Lung (tissue), 17 donors: ENCODE measurements at places on chromosomes 7 and 10. TPM values are rescaled to one million over a fixed set of nuclear protein-coding genes. Genes with fewer than 3 reads are reported as not detected.

The NKX1-2 gene
- not detected for polyA plus RNA-seq

The OR2A1 gene
- 0.18 TPM for polyA plus RNA-seq

The NANOS1 gene
- 1.4 TPM for polyA plus RNA-seq

- no peaks in the 10 kb centered on the region for H3K4me1 ChIP-seq
- H3K36me3 ChIP-seq, result no peaks in the 10 kb centered on the region
- DNase-seq, result no peak
- H3K4me3 ChIP-seq, result no peak overlapping the region
Observed at GRCh38 chr7:136877990-136878389, 9.5 kb downstream of the CHRM2 start.

DNA sequence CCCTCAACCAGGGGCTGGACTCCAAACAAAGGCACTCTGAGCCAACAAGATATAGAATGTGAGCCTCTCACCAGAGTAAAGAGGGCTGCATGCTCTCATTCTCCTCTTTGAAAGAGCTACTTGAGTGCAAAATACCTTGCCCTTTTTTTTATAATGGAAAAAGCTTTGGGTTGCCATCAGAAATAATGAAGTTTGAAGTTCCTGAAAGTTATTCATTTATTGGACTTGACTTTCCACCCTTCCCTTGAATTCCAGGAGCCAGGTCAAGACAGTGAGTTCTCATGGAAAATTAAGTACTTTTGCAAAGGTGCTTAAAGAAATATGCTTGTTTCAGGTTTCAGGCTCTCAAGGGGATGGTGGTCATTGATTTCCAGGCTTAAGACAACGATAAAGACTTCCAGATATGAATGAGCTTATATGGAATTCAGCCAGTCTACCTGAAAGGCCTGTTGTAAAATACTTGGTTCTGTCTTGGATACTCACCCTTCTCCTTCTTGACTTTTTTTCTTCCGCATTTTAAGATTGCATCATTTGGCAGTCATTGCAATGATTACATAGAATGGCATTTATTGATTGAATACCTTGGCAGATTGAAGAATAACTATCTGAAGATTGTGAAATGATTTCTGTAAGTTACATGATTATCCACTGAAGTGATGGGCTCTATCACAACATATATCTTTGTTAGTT is 696.4 kb downstream of the INHBA start:
- DNase-seq, result no peak
- H3K36me3 ChIP-seq, result no peaks in the 10 kb centered on the region
- H3K4me1 ChIP-seq, result no peaks in the 10 kb centered on the region
- H3K27me3 ChIP-seq, result no peaks in the 10 kb centered on the region
- no peak overlapping the region for H3K27ac ChIP-seq

DNA sequence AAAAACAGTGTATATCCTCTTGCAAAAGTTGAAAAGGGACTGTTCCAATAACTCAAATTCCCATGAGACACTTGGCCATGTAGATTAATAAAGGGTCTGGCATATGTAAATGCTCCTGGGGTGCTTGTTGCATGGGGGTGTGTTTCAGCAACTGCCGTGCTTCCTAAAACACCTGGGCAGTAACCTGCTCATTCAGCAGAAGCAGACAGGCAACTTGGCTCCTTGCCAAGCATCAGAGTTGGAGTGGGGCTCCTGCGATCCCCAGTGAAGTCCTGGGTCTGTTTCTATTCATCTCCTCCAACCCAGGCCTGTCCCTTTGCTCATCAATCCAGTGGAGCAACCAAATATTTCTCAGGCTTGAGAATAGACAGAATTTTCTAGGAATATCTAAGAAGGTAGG is 42.2 kb upstream of the ADAM12 start:
- H3K27me3 ChIP-seq, result peaks cover 2% of the 10 kb centered on the region
- H3K4me1 ChIP-seq, result no peaks in the 10 kb centered on the region
- DNase-seq, result no peak
- H3K27ac ChIP-seq, result no peak overlapping the region
- H3K4me3 ChIP-seq, result no peak overlapping the region

DNA sequence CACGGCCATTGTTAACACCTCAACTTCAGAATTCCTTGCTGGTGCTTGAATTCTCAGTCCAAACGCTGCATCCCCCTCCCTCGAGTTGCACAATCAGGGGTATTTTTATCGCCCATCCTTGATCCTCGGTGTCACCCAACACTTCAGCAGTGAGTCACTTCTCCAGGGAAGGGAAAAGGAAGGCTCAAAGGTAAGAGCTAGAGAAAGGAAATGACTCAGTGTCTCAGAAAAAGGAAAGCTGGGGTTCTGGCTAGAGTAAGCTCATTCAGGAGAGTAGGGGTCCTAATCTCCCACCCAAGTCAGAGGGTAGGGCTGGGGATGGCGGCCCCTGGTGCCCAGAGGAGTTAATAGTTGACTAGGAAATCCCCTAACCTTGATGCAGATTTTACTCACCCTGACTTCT is 39.8 kb upstream of the TRIM8 start:
- peaks cover 21% of the 10 kb centered on the region for H3K4me1 ChIP-seq
- H3K4me3 ChIP-seq, result no peak overlapping the region
- no peaks in the 10 kb centered on the region for H3K27me3 ChIP-seq
- peaks cover 12% of the 10 kb centered on the region for H3K36me3 ChIP-seq
- no peak for DNase-seq

DNA sequence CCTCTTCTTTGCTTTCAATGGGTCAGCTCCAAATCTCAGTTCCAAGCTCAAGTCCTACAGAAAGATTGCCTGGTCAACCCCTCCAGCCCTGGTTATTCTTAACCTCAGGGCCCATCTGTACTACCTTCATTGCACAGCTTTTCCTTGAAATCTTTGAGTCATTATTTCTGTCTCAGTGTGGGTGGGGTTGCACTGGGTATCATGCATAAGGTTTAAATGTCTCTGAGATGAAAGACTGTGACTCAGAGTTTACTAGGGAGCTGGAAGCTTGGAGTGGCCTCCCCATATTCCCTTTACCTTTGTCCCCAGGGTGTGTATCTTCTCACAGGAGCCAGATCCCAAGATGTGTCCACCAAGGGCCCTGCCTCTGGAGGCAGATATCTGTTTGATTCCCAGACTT is 3.3 kb upstream of the OR6V1 start:
- no peak overlapping the region for H3K27ac ChIP-seq
- H3K4me1 ChIP-seq, result no peaks in the 10 kb centered on the region
- no peak for DNase-seq

DNA sequence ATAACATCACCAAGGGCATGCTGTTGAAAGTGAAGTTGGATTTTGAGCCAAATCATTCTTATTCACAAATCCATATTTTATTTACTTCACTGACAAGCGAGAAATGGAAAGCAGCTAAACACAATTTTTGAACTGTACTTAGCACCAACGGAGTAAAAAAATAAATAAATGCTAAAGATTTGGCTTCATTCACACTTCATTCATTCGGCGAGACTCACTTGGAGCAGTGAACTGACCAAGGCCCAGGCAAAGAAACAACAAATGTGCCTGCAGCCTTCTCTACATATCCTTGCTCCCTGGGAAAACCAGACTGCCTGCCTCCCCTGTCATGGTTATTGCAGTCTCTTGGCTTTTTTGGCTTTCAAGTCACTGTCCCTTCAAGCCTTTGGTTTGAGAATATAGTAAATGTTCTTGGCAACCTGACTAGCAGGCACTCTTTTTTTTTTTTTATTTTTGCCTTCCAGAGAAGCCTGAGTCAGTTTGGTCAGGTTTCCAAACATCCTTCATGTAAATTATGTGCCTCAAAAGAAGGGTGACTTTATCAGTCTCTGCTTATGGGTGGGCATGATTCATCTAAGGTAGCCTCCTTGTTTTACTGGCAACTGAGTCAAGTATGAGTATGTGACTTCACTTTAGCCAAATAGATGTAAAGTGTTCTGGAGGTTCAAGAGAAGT is 177.6 kb upstream of the MEOX2 start:
- no peaks in the 10 kb centered on the region for H3K36me3 ChIP-seq
- no peak overlapping the region for H3K4me3 ChIP-seq
- H3K27ac ChIP-seq, result no peak overlapping the region
- H3K4me1 ChIP-seq, result peaks cover 6% of the 10 kb centered on the region
- peak; percentile 41 for DNase-seq
- H3K27me3 ChIP-seq, result no peaks in the 10 kb centered on the region

DNA sequence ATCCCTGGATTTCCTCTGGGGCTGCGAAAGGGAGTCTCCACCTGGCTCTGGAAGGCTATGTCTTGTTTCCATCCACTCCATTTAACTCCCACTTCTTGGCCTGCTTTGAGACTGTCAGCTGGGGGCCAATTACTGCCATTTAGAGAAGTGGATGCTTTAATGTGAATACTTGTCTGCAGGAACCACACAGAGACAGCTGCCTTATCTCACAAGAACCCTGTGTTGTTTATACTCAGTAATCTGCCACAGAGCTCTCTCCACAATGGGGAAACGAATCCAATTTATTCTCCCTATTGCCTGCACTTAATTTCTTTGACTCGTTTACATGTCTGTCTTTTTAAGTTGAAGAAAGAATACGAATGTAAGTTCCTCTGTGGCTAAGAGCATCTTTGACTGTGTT is 787.0 kb upstream of the C7orf33 start:
- H3K4me3 ChIP-seq, result no peak overlapping the region
- H3K4me1 ChIP-seq, result no peaks in the 10 kb centered on the region
- no peaks in the 10 kb centered on the region for H3K27me3 ChIP-seq
- H3K36me3 ChIP-seq, result no peaks in the 10 kb centered on the region

- peaks cover 22% of the 10 kb centered on the region for H3K4me1 ChIP-seq
- no peaks in the 10 kb centered on the region for H3K36me3 ChIP-seq
- H3K27me3 ChIP-seq, result no peaks in the 10 kb centered on the region
Observed at GRCh38 chr10:31694929-31695837, 233.4 kb downstream of the ARHGAP12 start.

DNA sequence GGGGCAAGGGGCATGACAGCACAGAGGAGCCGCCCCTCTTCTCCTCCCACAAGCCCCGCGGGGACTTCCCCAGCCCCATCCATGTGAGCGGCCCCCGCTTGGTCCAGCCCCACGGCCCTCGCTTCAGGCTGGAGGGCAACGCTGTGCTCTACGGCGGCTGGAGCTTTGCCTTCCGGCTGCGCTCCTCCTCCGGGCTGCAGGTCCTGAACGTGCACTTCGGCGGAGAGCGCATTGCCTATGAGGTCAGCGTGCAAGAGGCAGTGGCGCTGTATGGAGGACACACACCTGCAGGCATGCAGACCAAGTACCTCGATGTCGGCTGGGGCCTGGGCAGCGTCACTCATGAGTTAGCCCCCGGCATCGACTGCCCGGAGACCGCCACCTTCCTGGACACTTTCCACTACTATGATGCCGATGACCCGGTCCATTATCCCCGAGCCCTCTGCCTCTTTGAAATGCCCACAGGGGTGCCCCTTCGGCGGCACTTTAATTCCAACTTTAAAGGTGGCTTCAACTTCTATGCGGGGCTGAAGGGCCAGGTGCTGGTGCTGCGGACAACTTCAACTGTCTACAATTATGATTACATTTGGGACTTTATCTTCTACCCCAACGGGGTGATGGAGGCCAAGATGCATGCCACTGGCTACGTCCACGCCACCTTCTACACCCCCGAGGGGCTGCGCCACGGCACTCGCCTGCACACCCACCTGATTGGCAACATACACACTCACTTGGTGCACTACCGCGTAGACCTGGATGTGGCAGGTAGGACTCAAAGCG is 5.1 kb downstream of the AOC1 start:
- H3K4me3 ChIP-seq, result no peak overlapping the region
- no peak for DNase-seq
- no peak overlapping the region for H3K27ac ChIP-seq
- H3K27me3 ChIP-seq, result no peaks in the 10 kb centered on the region
- H3K36me3 ChIP-seq, result no peaks in the 10 kb centered on the region
- H3K4me1 ChIP-seq, result peaks cover 5% of the 10 kb centered on the region

DNA sequence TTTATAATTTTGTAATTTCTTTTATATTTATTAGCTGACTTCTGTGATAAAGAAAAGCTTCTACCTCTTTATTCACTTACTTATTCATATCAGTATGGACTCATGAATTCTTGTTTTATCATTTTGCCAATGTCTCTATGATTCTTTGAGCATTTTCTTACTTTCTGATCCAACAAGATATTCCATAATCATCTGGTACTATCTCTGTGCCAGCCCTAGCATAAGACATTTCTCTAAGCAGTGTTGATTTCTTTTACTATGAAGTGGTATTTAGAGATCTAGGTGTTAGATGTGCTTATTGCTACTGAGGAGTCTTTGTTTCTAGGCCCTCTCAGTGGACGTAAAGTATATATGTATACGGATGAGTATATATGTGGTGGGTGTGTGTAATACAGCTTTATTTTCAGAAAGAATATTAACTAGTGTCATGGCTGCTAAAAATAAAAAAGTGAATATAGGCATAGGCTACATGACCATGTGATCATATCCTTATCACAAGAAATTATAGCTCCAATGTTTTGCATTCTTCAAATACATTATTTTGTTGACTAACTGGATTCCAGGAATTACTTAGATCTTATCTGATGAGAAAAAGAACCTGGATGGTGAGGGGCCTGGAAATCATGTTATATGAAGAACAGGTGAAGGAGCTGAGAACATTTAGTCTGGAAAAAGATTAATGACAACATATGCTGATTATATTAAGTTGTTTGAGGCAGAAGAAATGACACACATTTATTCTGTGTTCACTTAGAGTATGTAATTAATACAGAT is 13.1 kb downstream of the PHTF2 start:
- H3K36me3 ChIP-seq, result no peaks in the 10 kb centered on the region
- no peak for DNase-seq
- H3K27ac ChIP-seq, result no peak overlapping the region
- no peaks in the 10 kb centered on the region for H3K4me1 ChIP-seq

GRCh38 chr10:120262857-120263547 is 194.0 kb upstream of the PLPP4 start:
- H3K4me3 ChIP-seq, result no peak overlapping the region
- no peaks in the 10 kb centered on the region for H3K27me3 ChIP-seq
- no peaks in the 10 kb centered on the region for H3K4me1 ChIP-seq
- H3K27ac ChIP-seq, result no peak overlapping the region

DNA sequence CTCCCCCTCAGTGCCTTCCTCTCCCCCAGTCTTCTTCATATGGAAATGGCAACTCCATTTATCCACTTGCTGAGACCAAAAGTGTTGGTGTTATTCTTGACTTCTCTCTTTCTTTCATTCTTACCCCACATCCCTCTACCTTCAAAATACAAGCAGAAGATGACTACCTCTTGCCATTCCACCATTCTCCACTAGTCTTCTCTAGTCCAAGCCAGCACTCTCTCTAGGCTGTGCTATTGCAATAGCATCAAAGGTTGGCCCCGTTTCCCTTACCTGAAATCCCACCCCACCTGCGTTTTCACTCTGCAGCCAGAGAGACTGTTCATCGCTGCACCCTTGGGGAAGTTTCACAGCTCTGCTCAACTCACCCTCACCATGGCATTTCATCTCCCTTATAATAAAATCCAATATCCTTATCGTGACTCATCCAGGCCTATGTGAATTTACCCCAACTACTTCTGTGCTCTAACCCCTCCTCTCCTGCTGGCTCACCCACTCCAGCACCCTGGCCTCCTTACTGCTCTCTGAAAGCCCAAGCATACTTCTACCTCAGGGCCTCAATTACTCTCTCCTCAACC is 109.1 kb downstream of the LSM5 start:
- H3K4me3 ChIP-seq, result no peak overlapping the region
- H3K27me3 ChIP-seq, result no peaks in the 10 kb centered on the region
- DNase-seq, result no peak
- H3K36me3 ChIP-seq, result no peaks in the 10 kb centered on the region
- H3K4me1 ChIP-seq, result no peaks in the 10 kb centered on the region
- H3K27ac ChIP-seq, result no peak overlapping the region

- H3K4me3 ChIP-seq, result no peak overlapping the region
- no peak overlapping the region for H3K27ac ChIP-seq
- H3K4me1 ChIP-seq, result no peaks in the 10 kb centered on the region
- DNase-seq, result no peak
Observed at GRCh38 chr10:122864194-122864592, 15.2 kb downstream of the FAM24B start.

- H3K4me3 ChIP-seq, result no peak overlapping the region
- no peaks in the 10 kb centered on the region for H3K36me3 ChIP-seq
- no peaks in the 10 kb centered on the region for H3K27me3 ChIP-seq
- H3K27ac ChIP-seq, result no peak overlapping the region
Observed at GRCh38 chr7:9407816-9408215, 974.4 kb downstream of the NXPH1 start.
